GM03348 (cell line): ENCODE measurements at places on chromosomes 12 and 14.
A peak's percentile ranks its signal among the peaks of the same experiment; 100 is the strongest.

DNA sequence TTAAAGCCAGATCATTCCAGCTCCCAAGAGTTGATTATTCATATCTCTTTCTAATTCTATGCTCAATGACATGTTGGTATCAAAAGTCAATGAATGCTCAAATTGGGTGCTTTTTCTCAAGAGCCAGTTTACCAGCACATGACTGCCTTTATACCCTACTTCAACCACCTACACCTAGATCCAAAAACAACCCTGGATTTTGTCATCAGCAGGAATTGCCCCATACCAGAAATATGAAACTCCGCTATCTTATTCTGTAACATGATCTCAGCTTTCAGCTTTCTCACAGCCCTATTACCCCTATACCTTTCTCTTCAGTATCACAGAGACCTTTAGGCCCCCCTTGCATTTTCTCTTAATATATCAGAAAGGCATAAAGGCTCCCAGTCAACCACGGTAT, 32.3 kb upstream of the ESR2 start:
- DNase-seq, result no peak

DNA sequence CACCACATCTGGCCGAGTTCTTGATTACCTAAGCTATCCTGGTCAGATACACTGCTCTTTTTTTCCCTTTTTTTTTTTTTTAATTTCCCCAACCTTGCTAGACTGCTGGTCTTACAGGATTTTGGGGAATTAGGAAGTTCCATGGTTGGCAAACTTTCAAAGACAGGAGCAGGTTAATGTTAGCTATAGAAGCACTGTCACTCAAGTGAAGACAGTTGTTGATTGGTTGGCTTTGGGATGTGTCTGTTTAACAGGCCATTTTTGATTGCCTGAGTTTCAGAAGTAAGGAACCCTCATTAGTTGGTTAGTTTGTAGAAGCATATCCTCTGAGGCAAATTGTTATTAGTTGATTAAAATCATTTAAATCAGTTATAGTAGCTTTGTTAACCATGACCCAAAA, 36.8 kb downstream of the RAP1B start:
- no peak for DNase-seq

DNA sequence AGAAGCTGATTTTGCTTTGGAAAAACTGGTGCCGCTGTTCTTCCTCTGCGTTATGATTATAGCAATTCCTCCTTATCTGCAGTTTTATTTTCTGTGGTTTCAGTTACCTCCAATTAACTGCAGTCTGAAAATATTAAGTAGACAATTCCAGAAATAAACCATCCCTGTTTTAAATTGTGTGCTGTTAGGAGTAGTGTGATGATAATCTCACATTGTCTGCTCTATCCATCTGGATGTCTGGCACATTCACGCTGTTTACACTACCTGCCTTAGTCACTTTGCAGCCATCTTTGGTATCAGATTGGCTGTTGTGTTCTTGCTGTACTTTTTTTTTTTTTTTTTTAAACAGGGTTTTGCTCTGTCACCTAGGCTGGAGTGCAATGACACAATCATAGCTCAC, 141.0 kb downstream of the GRIP1 start:
- no peak for DNase-seq

GRCh38 chr12:94128280-94128679, 20.1 kb upstream of the PLXNC1 start:
- no peak for DNase-seq

- peak; percentile 46 for DNase-seq
These were observed 11.6 kb upstream of the FOXN3 start for GRCh38 chr14:89428546-89429198.

- no peak for DNase-seq
These were observed 8.4 kb downstream of the FAM186A start for GRCh38 chr12:50387972-50388478.

DNA sequence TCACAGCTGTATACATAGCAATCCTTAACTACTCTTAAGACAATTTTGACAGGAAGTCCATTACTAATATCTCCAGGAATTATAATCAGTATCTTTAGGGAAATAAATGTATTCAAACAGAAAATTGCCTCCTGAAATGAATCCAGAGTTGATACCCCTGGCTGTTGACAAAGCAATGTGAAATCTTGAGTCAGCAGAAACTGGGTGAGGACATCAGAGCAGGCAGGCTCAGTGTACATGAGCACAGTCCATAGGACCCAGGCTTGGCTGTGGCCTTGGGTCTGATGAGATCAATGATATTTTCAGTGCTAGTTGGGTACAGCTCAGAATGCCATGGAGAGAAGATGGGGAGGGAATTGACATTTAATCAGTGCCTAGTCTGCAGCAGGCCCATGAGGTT, 151.3 kb downstream of the SLC15A4 start:
- DNase-seq, result no peak

GRCh38 chr14:21536418-21537089, 10.4 kb upstream of the SALL2 start:
- DNase-seq, result no peak

- DNase-seq, result peak; percentile 61
These were observed 35.4 kb downstream of the DMAC2L start for GRCh38 chr14:50347521-50347920.

- peak; percentile 51 for DNase-seq
These were observed 32.4 kb downstream of the DENND5B start for GRCh38 chr12:31558521-31558920.

DNA sequence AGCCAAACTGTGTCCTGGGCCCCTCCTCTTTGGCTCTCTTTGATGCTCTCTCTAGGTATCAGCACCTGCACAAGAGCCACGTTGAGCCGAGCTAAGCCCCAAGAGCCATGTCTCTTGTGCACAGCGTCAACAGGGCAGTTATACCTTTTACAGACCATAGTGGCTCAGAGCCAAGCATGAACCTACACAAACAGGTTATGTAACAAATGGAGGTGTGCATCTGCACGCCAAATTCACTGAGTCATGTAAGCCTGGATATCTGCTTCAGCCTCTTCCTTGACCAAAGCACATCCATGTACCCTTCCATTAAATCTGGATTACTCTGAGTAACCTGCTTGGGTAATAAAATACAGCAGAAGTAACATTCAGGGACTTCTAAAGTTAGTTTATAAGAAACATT, 509.7 kb downstream of the NAV3 start:
- no peak for DNase-seq

- DNase-seq, result no peak
These were observed 72.0 kb downstream of the LLPH start for GRCh38 chr12:66058554-66058953.

GRCh38 chr12:71128191-71128788, 29.5 kb downstream of the TSPAN8 start:
- no peak for DNase-seq

GRCh38 chr12:56469007-56469930, 891 bp downstream of the SPRYD4 start:
- peak; percentile 25 for DNase-seq

DNA sequence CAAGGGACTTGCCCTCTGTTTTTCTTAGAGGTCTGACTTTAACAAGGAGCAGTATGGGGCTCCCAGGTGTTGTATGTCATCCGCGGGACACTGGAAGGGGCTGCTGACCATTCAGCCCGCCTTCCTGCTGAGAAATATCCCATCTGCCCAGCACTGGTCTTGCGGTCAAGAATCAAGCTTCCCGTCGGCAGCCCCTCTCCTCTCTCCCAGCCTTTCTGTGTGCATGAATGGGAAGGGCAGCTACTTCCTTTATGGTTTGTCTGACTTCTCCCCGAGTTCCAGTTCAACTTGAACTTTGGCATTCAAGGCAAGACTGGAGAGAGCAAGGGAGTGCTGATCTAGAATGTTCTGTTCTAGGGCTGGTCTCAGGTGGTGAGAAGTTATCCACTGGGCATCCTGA, 51.5 kb downstream of the PSMA6 start:
- no peak for DNase-seq

- peak; percentile 28 for DNase-seq
These were observed 229.4 kb downstream of the CNTN1 start for GRCh38 chr12:40921563-40922163.

- DNase-seq, result no peak
These were observed 13.7 kb upstream of the LHX5 start for GRCh38 chr12:113485330-113485729.
